Activated CD4-positive, alpha-beta T cell treated with anti-CD3 and anti-CD28 coated beads, Interleukin-2, amount 10 ng/mL, durations not matched to agents 7 days and 5 days (primary cell): ENCODE measurements at places on chromosomes 13 and 19. TPM values are rescaled to one million over a fixed set of nuclear protein-coding genes. Genes with fewer than 3 reads are reported as not detected.

The ZNF793 gene
- total RNA-seq, result 4.1 TPM

The ZNF865 gene
- 14.2 TPM for total RNA-seq

The CRLF1 gene
- total RNA-seq, result not detected

DNA sequence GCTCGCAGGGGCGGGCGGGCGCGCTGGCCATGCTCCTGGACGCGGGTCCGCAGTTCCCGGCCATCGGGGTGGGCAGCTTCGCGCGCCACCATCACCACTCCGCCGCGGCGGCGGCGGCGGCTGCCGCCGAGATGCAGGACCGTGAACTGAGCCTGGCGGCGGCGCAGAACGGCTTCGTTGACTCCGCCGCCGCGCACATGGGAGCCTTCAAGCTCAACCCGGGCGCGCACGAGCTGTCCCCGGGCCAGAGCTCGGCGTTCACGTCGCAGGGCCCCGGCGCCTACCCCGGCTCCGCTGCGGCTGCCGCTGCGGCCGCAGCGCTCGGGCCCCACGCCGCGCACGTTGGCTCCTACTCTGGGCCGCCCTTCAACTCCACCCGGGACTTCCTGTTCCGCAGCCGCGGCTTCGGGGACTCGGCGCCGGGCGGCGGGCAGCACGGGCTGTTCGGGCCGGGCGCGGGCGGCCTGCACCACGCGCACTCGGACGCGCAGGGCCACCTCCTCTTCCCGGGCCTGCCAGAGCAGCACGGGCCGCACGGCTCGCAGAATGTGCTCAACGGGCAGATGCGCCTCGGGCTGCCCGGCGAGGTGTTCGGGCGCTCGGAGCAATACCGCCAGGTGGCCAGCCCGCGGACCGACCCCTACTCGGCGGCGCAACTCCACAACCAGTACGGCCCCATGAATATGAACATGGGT, 599 bp downstream of the ZIC2 start:
- DNase-seq, result no peak

The PRR22 gene
- 6.4 TPM for total RNA-seq

The COMP gene
- total RNA-seq, result not detected

GRCh38 chr19:3792114-3792513, 5.9 kb upstream of the MATK start:
- no peak for DNase-seq

DNA sequence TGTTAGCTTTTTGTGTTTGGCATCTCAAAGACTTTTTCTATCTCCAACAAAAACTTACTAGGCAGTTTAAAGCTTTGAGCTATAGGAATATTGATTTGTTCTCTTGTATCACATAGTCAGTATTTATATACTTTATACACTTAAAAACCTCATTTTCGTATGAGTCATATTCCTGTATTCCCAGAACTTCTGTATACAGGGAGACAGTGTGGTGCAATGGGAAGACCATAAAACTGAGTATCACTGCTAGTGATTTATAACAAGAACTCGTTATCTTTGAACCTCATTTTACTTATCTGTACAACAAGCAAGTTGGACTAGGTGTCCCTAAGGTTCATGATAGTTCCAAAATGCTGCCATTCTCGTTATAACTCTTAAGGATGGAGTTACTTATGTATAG, 6.3 kb downstream of the GPR180 start:
- DNase-seq, result no peak

- no peak for DNase-seq
Measured at GRCh38 chr19:3481241-3482090, 1.1 kb upstream of the SMIM24 start.
